ENCODE measurements at places on chromosomes 5 and 9.

DNA sequence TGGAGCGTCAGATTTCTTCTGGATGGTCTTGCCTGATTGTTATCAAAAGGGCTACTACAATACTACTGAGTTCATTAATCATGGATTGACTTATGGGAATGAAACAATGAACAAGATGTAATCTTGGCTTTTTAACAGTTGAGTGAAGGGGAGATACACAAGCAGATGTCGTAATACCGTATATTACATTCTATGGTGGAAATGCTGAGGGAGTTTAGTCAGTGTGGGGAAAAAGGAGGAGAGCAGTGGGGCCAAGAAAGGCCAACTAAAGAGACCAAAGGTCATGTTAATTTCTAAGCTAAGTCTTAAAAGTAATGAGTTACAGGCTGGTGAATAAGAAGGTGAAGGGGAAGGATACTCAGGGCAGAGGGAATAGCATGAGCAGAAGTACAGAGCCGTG is 29.0 kb upstream of the PSAT1 start:
- DNase-seq: no peak

GRCh38 chr9:81103597-81104471 is 585.5 kb downstream of the TLE1 start:
- no peak for DNase-seq

DNA sequence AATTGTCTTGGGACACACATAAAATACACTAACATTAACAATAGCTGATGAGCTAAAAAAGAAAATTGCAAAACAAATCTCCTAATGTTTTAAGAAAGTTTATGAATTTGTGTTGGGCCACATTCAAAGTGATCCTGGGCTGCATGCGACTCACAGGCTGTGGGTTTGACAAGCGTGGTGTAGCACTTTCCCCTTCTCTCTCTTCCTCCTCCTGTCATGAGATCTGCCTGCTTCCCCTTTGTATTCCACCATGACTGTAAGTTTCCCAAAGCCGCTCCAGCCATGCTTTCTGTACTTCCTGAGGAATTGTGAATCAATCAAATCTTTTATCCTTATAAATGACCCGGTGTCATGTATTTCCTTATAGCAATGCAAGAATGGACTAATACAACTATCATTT is 178.0 kb downstream of the TLR4 start:
- DNase-seq: no peak

DNA sequence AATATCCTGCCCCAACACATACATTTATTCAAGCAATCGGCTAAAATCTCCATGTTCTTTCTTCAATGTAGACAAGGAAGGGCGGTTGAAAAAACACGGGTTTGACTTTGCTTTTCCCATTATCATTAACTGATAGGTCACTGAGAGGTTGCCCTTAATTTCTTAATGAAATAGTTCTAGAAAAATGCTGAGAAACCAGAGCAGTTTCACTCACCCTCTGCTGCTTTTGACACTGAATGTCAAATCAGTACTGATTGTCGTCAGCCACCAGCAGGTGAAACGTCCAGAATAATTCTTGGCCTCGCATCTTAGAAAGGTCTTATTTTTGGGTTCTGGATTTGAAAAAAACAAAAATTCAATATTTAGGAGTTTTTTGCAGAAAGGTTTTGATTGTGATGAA is 8.1 kb downstream of the IL12B start:
- no peak for DNase-seq

- no peak for DNase-seq
Measured at GRCh38 chr5:75670577-75670976, 46.7 kb downstream of the POC5 start.

DNA sequence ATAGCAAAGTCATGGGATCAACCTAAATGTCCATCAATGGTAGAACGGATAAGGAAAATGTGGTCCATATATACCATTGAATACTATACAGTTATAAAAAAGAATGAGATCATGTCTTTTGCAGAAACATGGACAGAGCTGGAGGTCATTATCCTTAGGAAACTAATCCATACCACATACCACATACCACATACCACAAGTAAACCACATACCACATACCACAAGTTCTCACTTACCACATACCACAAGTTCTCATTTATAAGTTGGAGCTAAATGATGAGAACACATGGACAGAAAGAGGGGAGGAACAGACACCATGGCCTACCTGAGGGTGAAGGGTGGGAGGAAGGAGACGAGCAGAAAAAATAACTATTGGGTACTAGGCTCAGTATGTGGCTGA is 154.6 kb upstream of the GHR start:
- DNase-seq: no peak

GRCh38 chr5:159478950-159479349 is 148.7 kb upstream of the IL12B start:
- DNase-seq: no peak

GRCh38 chr5:129118826-129119225 is 24.3 kb downstream of the ISOC1 start:
- DNase-seq: no peak
